Activated effector memory CD4-positive, alpha-beta T cell treated with Interleukin-2 at 50 U/mL for 16 hours (primary cell): ENCODE measurements at places on chromosomes 6 and 20.

DNA sequence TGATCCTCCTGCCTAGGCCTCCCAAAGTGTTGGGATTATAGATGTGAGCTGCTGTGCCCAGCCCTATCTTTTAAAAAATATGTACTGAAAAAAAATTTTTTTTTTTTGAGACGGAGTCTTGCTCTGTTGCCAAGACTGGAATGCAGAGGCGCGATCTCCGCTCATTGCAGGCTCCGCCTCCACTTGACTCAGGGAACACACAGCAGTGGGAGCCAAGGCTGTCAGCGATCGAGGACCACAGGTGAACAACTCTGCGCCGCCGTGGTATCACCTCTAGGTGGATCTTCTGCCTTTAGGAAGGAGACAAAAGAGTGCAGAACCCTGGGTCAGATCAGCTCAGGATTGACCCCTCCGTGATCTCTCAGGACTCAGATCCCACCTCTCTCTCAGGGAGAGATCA is 13.7 kb downstream of the RAET1E start:
- DNase-seq, result no peak

DNA sequence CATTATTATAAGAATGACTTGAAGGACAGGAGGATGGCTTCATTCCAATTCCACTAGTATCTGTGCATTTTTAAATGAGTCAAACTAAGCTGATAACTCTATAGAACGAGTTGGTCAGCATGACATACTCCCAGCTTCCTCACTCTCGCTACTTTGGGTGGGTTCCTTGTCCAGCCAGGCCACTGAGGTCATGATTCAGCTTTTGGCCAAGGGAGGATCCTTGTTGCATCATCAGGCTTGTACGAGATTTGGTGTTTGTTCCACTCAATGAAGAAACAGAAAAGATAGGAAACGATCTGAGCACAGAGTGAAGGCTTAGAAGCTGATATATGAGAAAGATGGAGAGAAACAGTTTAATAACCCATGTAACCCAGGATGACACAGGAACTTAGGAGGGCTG is 19.8 kb downstream of the NEDD9 start:
- no peak for DNase-seq

GRCh38 chr20:32528905-32529670 is 56.0 kb downstream of the NOL4L start:
- no peak for DNase-seq

DNA sequence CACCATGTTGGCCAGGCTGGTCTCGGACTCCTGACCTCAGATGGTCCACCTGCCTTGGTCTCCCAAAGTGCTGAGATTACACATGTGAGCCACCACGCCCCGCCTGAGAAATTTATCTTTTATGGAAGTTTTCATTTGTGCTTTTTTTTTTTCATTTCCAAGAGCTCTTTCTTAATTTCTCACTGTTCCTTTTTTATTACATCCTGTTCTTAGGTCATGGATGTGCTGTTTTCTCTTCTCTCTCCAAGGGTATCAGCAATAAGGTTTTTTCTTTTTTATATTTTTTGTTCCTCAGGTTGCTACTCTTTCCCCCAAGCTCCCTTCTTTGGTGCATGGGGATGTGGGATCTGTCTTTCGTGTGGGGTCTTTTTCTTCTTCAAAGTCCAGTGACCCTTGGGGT is 21.2 kb upstream of the LSM14B start:
- no peak for DNase-seq
